Mesenchymal stem cell (in vitro differentiated cells and primary cell): ENCODE measurements at places on chromosomes 2 and 18.

DNA sequence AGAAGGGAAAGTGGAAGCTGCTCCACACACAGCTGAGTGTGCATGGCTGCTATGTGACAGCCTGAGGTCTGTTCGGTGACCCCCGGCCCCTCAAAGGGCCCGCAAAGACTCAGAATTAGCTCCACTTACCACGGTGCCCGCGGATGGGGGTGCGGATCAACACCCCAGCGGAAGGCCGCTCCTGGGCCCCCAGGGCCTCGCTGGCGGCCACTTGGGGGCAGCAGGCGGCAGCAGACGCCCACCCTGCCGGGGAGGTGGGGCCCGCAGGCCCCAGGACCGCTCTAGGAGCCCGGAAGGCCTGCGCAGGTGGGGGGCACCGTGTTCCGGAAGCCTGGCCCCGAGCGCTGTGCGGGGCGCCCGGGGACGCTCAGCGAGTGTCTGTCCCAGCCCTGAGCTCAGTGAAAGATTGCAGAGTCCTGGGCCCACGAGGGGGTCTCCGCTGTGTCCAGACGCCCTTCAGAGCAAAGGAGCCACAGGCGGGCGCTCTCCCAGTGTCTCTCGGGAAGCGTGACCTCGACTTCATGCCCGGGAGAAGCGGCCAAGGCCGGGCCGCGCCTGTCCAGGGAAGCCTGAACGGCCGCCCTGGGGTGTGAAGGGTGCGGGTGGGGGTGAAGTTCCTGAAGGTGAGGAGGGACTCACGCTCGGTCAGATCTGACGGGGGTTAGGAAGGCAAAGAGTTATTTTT is 118.7 kb downstream of the VAPA start:
- no peak for DNase-seq

GRCh38 chr18:6054256-6054842 is 159.0 kb upstream of the TMEM200C start:
- DNase-seq: no peak

DNA sequence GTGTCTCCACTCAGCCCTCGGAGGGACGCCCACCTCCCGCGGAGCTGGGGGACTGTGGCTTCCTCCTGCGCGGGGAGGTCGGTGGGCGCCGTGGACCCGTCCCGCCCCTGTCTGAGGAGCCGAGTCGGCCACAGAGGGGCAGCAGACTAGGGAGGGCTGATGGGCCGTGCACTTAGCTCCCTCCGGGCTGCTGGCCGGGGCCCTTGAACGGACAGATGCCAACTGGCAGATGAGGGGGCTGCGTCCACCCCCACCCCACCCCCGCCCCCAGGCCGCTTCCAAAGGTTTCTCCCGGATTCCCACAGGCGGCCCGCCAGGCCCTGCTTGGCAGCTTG is 10.4 kb upstream of the UBE2F start:
- DNase-seq: no peak

GRCh38 chr2:487186-488079 is 189.8 kb downstream of the TMEM18 start:
- DNase-seq: no peak

DNA sequence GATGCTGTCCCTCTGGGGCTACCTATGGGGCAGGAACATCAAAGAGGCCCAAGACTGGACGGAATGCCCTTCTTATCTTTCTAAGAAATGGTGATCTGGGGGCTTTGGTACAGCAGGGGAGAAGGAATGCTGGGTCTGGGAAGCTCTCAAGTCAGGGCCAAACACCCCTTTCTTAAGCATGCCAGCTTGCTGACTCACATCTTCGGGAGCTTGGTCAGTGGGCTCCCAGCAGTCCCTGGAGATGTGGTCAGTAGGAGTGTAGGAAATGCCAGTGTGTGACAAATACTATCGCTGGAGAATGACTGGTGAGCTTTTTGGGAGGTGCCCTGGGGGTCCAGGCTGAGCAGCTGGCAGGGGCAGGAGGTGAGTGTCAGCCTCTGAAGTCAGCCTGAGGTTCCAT is 105.0 kb upstream of the CDC42EP3 start:
- peak; percentile 94 for DNase-seq

DNA sequence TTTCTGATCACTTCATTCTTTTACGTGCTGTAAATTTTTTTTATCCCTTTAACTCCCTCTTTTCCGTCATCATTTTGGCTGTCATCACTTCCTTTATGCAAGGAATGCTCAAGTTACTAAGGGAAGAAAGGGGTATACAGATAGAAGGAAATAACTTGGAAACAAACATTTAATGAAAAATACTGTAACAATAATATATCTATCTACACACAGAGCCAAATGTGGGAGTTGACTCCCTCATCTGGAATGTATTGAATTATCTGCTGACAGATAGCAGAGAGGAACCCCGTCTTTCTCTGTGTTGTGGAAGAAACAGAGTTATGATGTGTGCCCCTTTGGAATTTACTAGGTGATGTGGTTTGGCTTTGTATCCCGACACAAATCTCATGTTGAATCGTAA is 182.5 kb upstream of the NXPH2 start:
- no peak for DNase-seq

DNA sequence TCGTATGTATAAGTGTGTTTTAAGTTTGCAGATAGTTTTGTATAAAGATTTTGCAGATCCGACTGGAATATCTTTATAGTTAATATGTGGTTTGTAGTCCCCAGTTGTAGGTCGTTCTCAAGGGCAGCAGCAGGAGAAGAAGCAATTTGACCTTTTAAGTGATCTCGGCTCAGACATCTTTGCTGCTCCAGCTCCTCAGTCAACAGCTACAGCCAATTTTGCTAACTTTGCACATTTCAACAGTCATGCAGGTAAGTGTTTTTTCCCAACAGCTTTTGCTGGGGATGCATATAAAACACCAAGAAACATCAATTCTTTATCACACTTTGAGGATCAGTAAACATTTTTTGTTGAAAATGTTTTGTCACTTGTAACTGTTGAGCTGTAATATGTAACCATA is 52.7 kb downstream of the AGFG1 start:
- no peak for DNase-seq

GRCh38 chr2:162258169-162258568 is 14.9 kb upstream of the FAP start:
- peak; percentile 74 for DNase-seq

DNA sequence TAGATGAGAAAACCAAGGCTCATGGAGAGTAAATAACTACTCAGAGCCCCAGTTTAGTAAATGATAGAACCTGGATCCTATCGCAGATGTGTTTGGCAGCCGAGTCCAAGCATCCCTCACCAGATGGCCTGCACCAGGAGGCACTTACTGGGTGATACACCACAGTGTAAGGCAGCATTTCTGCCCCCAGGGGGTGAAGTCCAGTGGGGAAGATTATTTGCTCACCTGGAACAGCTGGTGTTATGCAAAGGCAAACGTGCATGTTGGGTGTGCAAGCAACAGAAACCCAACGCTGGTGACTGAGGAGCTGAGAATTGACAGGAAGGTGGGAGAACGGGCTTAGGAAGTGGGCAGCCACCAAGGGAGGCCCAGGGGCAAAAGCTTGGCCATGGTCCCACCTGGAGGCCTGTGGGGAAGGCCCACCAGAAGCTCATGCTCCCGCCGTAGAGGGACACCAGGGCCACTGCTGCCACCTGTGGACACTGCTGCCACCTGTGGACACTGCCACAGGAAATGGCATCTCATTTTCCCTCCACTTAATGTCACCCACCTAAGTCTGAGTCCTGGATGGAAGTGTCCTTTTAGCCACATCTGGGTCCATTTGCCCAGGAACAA is 100.6 kb downstream of the TFCP2L1 start:
- no peak for DNase-seq

DNA sequence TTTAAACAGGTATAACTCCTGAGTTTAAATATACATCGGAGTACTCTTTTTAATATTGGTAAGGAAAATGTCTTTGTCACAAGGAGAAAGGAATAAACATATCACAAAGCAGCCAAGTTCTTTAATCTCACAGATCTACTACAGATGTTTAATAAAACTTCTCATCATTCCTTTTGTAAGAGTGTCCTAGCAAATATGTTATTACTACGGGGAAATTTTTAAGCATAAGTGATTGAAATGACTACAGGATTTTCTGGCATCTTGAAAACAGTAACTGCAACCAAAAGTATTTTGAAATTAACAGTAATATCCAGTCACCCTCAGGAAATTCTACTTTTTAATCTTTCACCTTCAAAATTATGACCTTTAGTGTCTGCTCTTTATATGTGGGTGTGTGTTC is 403.1 kb downstream of the IRS1 start:
- DNase-seq: no peak

DNA sequence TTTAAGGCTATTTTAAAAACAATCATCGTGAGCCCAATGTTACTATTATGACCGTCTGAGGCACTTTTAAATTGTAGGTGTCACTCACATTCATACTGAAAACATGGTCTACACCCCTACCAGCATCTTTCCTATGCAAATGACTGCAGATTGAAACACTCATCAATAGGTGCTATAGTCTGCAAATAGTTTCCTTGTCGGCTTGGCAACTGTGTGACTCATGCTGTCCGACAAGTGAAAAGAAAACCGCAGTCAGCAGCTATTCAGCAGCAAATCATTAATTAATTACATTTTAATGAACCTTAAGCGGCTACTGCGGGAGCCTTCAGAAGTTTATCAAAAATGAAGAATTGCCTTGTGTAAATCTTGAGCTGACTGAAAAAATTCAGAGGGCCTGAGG is 134.4 kb downstream of the FIGN start:
- DNase-seq: peak; percentile 75

- DNase-seq: no peak
Measured at GRCh38 chr2:43874776-43875451, 36.1 kb downstream of the ABCG8 start.

DNA sequence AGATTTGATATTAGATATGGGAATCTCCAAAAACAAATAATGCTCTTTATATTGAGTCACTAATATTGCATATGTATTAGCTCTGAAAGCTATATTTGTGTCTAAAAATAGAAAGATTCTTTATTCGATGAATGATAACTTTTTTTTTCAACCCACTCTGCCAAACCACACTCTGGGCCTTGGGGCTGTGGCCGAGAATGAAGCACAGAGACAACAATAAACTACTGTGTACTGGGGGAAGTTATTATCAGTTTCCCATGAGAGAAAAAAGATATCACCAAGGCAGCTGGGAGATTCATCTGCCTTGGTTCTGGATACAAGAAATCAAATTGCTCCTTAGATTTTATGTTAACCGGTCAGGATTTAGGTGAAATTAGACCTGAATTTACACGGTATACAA is 762.2 kb downstream of the SUCLG1 start:
- DNase-seq: no peak

DNA sequence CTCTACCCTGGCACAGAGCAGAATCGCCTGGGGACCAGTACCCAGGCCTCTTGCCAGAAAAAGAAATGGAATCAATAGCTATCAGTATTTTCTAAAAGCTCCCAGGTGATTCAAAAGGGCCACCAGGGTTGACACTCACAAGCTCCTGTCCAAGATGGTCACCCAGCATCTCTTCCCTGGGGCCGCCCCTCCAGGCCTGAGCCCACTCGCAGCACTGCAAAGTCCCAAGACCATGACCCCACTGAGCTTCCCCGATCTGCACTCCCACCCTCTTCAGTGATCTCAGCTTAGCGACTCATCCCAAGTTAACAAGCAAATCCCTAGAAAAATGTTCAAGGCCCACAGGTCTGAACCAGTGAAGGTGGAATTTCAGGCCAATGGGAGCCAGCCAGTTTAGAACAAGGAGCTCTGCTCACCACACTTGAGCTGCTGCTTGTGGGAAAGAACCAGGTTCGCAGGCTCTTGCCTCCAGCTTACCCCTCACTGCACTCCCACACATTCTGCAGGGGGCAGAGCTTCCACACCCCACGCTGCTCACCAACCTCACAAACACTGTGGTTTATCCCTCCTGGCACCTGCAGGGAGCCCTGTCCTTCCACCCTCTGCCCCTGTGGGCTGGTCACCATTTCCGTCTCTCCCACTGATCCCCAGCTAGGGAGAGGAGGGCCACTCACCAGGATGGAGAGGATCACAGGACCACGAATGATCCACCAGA is 19.8 kb downstream of the TMEM37 start:
- no peak for DNase-seq

GRCh38 chr2:217833439-217833838 is 169.4 kb downstream of the TNS1 start:
- DNase-seq: no peak

GRCh38 chr2:156332284-156332533 is 312 bp downstream of the NR4A2 start:
- DNase-seq: no peak

GRCh38 chr2:228180181-228181097 is 1.0 kb downstream of the SPHKAP start:
- no peak for DNase-seq

- peak; percentile 87 for DNase-seq
Measured at GRCh38 chr2:182503886-182504285, 77.0 kb upstream of the PDE1A start.

DNA sequence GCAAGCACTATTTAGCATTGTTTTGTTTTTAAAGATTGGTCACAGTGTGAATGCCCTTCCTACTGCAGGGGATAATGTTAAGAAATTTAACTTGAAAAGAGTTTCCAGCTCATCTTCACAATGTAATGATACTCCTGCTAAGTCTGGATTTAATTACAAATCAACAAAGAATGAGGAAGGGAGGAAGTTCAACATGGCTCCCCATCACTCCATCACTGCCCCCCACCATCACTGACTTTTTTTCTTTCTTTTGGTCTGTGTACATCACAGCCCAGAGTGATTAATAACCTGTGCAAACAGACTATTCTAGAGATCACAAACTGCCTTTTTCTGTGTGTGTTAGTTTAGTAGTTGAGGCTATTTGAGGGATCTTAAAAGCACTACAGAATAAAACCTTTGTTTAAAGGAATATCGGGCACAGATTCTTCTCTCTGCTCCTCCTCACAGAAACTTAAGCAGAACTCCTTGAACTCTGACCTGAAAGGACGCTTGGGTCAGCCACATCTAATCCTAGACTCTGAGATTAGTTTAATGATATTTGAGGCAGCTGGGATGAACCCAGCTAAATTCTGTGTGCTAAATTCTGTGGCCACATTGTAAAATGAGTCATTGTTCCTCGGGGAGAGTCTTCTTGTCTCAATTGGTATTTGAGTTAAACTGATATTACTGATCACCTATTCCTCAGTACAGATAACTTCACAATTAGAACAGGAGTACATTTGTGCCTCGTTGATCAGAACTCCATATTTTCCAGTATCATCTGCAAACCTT is 47.8 kb downstream of the SATB2 start:
- DNase-seq: no peak

DNA sequence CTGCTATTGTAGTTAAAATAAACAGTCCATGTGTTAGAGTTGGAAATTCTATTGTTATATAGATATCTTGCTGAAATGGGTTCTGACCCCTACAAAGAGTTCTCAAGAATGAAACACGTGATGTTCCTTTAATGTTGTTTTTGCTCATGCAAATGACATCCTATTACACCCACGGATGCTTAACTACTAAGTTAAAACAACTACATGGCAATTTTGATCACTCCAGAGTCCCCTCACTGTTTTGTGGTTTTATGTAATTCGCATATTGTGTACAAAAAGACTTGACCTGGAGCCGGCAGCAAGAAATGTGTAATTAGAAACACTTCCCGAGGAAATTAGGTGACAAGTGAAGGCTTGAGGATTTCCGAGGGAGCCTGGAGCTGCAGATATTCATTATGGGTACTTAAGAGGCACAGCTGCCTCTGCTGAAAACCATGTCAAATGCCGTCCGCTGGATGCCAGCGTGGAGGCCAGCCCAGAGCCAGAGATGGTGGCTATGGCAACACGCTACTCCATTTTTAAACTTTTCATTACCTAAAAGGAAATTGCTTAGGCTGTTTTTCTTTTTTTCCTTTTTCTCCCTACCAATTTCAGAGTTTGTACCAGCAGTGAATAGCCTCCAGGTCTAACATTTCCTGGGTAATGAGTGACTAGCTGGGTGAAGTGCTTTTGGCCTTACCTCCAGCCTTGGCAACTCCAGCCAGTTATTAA is 21.0 kb upstream of the CABLES1 start:
- DNase-seq: peak; percentile 56

GRCh38 chr18:7733642-7734041 is 166.5 kb downstream of the PTPRM start:
- no peak for DNase-seq
